Nucleus accumbens (tissue), 56 donors: ENCODE measurements at places on chromosomes 16 and 17.

GRCh38 chr17:54980375-54980774 lies 11.8 kb downstream of the STXBP4 start:
- DNase-seq = no peak

GRCh38 chr17:50480854-50481490 lies 2.3 kb downstream of the RSAD1 start:
- no peak for DNase-seq

GRCh38 chr16:57785924-57786323 lies 16.4 kb downstream of the KIFC3 start:
- DNase-seq = no peak

GRCh38 chr17:50307654-50308053 lies 33.4 kb downstream of the TMEM92 start:
- no peak for DNase-seq

GRCh38 chr17:79028496-79029326 lies 4.7 kb downstream of the C1QTNF1 start:
- no peak for DNase-seq

GRCh38 chr17:40315678-40316570 lies 6.9 kb downstream of the RARA start:
- DNase-seq = no peak
